Stimulated activated CD4-positive, alpha-beta T cell treated with anti-CD3 and anti-CD28 coated beads, TNF-alpha, amount 100 ng/mL, for 1 hour (primary cell): ENCODE measurements at places on chromosomes 1 and 21.

DNA sequence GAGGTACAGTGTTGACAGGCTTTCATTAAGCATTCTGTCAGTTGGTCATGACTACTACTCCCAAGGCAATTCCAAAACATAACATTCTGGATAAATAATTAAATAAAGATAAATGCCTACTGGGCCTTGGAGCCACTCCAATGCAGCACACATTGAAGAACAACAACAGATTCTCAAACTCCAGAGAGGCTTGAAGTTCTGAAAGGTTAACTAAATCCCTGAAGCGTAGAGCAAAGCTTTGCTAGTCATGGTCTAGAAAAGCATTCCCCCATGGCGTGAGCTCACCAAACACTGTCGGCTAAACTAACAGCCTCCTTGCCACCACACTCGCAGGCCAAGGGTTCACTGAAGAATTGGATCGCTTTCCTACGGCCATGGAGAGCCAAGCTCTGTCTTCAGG is 268.0 kb downstream of the ATG4C start:
- DNase-seq, result no peak

DNA sequence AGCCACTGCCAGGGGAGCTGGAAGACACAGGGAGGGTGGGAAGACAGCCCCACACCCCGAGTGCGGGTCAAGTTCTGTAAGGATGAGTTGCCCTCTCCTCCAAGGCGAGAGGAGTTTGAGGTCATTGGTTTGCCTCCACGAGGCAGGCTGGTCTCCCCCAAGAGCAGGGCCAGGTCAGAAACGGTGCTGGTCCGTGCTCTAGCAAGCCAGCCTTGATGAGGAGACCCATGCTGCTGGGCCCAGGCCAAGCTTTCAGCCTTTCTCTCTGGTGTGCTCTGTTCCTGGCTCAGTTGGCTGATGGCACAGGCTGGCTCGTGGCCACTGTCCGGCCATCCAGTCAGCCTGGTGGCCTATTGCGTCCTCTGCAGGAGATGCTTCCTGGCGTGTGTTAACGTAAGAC is 12.0 kb upstream of the PCBP3 start:
- no peak for DNase-seq

- no peak for DNase-seq
Measured at GRCh38 chr1:5746611-5747425, 245.4 kb downstream of the NPHP4 start.

DNA sequence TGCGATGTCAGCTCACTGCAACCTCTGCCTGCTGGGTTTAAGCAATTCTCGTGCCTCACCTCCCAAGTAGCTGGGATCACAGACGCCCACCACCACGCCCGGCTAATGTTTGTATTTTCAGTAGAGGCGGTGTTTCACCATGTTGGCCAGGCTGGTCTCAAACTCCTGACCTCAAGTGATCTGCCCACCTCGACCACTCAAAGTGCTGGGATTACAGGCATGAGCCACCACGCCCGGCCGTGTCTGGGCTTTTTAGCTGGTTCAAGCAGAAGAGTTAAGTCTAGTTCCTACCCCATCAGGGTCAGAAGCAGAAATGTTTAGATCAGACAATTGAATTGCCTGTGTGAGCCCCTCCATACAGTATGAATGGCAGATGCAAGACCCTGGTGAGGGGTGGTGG is 27.7 kb upstream of the RIPK4 start:
- no peak for DNase-seq

GRCh38 chr1:16396591-16396990 is 29.5 kb downstream of the SZRD1 start:
- DNase-seq, result no peak

DNA sequence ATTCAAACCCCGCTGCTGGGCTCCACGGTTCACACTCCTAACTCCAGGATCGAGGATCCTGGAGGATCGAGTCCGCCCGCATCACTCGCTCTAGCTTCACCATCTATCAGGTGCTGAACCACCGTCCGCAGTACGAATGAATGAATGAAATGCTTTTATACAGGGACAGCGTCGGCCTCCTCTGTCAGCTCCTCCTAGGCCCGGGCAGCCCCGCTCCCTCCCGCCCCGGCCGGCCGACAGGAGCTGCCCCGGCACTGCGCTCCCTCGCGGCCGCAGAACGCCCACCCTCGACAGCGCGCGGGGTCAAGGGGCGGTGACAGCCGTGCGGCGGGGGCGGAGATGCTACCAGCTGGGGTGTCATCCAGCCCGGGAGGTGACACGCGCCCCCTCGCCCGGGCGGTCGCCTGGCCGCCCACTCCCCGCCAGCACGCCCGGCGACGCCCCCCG is 520 bp downstream of the ZBTB17 start:
- peak; percentile 37 for DNase-seq

GRCh38 chr1:22697980-22698379 is 12.7 kb upstream of the EPHB2 start:
- DNase-seq, result no peak

- no peak for DNase-seq
Measured at GRCh38 chr1:221172841-221173240, 293.6 kb downstream of the HLX start.

DNA sequence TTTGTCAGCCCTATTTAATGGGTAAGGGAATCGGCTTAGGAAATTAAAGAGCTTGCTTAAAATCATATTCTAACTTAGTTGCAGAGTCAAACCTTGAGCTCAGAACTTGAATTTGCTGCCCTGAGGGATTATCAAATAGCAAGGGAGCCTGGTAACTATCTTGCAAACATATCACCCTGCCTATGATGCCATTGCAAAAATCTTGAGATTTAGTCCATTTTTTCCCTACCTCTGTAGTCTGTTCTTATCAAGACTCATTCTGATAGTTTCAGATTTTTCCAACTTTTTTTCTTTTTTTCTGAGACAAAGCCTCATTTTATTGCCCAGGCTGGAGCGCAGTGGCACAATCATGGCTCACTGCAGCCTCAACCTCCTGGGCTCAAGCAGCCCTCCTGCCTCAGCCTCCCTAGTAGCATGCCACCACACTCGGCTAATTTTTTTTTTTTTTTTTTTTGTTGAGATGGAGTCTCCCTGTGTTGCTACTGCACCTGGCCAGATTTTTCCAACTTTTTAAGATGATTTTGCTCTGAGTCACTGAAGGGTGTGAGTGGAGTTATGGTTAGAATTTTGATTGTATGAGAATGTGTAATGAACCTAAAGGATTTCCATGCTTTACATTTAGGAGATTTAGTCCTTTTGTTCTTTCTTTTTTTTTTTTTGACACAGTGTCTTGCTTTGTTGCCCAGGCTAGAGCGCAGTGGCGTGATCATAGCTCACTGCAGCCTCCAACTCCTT is 12.2 kb downstream of the SARS1 start:
- no peak for DNase-seq

DNA sequence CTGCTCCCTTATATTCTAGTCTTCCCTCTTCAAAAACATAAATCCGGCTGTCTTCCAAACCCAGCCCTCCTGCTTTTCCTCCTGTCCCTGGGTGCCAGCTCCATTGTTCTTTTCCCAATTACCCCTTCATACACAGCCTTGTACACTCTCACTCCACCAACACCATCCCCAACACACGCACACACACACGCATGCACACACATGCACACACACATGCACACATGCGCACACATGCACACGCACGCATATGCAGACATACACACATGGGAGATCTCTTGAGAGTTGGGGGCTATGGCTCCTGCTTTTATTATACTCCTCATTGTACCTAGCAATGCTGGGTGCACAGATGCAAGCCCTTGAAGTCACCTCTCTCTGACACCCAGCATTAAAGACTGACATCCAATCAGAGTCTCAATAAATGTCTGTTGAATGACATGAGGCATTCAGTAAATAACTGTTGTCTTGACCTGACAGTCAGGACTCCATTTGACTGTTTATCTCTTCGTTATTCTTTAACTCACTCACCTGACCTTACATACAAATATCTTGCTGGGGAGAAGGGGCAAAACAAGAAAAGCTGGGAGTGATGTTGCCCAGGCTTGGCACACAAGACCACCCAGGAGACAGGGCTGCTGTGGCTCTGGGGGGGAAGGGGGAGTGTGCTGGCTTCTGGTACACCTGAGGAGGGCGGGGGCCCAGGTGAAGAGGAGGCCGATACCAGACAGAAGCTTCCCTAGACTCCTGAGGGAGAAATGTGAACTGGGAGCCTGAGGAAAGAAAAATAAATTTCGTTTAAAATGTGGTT is 16.0 kb downstream of the ABCA4 start:
- no peak for DNase-seq

DNA sequence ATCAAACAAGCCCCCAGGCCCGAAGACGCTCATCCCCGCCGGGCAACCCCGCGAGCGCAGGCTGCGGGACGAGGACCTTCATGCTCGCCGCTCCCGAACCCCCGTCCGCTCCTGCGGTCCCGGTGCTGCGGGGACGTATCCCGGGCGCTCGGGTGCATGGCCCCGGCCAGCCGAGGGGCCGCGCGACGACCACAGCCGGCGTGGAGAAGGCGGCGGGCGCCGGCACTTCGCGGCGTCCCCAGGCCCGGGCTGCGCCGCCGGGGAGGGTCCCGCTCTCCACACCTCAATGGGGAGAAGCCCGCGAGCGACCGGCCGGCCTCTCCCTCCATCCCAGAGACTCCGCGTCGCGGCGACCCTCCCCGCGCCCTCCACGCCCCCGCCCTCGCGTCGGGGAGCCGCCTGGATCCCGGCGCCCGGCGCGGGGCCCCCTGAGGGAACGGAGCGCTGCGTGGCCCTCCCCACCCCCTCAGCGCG is 401 bp downstream of the ERRFI1 start:
- no peak for DNase-seq

DNA sequence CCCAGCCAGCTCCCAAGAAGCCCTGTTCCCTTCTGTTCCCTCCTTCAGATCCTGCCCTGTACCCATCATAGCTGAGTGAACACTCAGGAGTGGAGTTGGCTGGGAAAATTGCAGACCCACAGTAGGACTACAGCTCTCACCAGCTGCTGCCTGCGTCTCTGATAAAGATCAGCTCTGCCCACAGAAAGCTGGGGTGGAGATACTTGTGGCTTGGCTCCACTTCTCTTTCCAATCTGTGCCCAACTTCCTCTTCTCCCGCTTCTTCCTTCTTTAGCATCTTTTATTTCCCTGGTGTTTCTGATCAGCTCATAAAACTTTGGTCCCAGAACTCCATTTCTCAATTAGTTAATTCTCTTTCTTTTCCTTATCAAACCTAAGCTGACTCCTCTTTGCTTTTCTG is 5.5 kb upstream of the CD1A start:
- no peak for DNase-seq

DNA sequence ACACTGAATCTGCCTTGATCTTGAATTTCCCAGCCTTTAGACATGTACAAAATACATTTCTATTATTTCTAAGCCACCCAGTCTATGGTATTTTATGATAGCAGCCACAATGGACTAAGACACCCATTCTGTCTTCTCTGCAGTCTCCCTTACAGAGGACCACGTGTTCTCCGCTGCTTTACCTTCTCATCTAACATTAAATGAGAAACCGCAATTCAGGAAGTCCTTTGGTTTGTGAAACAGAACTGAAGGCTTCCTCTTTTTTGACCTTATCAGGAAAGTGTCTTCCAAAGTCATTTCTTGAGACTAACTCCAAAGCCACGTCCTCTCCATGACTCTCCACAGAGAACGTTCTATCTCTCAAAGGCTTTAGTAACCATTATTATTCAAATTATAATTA is 560.1 kb downstream of the OMA1 start:
- DNase-seq, result no peak

DNA sequence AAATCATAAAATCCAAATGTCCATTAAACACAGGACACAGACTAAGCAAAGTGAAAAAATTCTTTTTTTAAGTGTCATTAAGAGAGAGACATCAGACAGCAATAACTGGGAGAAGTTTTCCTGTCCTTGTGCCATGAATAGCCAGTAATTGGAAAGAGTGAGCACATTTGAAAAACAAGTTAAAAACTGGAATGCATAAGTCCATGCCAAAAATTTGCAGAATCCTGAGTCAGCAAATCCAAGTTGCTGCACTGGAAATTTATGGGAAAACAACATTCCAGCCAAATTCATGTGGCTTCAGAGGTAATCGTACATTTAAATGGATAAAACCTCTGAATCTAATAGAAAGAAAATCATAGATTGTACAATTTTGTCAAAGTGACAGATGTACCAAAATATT is 291.4 kb downstream of the LRRC40 start:
- DNase-seq, result no peak

DNA sequence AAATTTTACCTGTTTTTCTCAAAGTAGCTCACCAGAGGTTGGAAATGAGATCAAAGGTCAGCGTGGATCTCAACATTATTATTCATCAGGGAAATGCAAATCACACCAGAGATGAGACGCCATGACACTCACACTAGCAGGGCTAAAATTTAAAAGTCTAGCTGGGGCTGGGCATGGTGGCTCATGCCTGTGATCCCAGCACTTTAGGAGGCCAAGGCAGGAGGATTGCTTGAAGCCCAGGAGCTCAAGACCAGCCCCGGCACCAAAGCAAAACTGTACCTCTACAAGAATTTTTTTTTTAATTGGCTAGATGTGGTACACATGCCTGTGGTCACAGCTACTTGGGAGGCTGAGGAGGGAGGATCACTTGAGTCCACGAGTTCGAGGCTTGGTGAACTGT is 41.4 kb upstream of the PCBP3 start:
- no peak for DNase-seq
